ENCODE measurements at places on chromosomes 7 and 10.

DNA sequence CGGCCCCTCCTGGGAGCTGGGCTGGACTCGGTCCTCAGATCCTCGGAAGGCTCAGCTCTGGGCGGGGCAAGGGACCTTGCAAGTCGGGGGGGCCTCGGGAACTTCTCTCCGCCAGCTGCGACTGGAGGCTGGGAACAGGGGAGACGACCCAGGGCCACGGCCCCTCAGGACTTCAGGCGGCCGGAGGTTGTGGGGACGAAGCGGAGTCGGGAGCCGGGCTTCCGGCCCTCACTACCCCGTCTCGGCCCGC, 2.6 kb downstream of the ADIRF start:
- DNase-seq, result no peak

DNA sequence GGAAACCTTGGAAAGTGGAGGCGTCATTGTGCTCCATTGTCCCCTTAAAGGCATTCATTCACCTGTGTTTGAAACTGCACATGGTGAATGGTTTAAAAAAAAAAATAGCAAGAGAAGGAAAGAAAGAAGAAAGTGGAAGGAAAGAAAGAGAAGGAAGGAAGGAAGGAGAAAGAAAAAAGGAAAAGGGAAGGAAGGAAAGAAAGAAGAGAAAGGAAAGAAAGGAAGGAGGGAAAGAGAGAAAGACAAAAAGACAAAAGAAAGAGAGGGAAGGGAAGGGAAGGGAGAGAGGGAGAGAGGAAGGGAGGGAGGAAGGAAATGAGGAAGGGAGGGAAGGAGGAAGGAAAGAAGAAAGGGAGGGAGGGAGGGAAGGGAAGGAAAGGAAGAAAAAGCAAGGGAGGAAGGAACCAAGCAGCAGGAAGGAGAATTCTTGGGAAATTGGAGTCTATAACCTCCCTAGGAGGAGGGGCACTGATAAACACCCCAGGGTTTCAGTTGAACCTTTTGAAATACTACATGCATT, 66.9 kb downstream of the CALN1 start:
- no peak for DNase-seq

DNA sequence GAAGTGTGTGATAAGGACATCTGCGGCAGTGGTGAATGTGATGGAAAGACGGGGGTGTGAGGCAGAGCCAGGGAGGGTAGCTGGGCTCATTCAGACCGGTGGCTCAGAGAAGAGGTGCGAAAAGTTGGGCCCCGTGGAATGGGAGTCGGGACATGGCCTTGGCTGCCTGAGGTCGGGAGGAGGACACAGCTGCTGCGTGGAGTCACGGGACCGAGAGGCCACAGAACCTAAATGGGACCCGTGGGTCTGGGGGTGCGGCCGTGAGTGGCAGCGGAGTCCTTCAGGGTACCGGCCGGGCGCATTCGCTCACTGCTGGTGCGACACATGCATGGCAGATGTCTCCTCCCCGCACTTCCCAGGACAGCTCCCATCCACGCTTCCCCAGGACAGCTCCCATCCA, 22.9 kb upstream of the LARP4B start:
- no peak for DNase-seq

GRCh38 chr7:37656913-37657530, 26.5 kb upstream of the GPR141 start:
- no peak for DNase-seq

DNA sequence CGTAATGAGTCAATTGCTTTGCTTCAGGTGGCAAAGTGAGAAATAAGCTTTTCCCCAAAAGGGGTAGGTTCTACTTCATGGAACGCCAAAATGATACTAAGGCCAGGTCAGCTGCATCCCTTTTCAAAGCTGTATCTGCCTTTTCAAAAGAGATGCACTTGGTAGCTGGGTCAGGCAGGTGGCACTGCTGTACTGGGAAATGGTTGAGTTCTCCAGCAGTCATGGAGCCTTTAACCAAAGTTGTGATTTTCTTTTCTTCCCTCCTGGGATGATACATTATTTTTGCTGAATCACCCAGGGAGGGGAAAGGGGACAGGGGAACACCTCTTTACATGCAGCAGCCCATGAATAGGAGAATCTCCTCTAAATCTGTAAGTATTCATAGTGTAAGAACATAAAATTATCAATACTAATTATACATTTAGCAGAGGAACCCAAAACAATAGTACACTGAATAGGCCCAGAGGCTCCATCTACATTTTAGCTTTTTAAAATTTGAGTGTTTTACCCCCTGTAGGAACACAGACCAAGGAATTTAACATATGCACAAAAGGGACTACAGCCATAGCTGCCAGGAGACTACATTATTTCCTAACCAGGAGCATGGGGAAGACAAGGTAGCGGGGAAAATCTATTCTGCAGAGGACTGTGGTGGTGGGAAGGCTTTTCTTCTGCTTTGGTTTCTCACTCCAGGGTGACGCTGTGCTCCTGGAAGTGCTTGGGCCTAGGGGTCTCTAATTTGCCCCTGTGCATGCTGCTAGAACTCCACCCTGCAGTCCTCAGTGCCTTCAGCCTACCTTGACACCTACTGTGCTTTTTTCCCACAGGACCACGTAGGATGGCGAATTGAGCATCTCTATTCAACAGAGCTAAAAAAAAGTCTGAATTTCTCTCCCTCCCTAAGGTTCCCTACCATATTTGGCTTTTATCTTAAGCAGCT, 6.4 kb upstream of the GPR22 start:
- DNase-seq, result peak; percentile 11

DNA sequence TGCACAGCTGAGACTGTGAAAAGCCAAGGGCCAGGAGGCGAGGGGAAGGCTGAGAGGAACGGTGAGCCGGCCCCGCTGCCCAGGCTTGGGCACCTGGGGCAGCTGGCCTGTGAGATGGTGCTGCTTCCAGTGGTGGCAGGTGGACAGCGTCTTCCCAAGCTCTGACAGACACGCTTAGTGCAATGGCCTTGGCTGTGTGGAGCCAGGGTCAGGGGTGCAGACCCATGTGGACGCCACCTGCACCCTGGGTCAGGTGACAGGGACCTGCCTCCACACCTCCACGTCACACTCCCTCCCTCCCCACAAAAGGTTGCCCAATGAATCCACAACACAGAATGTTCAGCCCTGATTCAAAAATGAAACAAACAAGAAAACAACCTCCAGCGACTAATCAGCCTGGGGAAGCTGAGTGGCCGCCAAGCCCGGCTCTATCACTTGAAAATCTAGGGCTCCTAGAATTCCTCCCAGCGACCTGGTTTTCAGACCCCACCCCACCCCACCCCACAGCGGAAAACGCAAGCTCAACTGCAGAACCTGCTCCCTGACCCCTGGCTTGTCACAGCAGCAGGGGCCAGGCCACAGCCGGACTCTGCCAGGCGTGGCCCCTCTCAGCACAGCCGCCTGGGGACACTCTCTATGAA, 54.3 kb downstream of the PRKAG2 start:
- no peak for DNase-seq
